ENCODE measurements at places on chromosomes 13 and 19. TPM values are rescaled to one million over a fixed set of nuclear protein-coding genes. Genes with fewer than 3 reads are reported as not detected.

The SLAIN1 gene
- total RNA-seq = 30.1 TPM

The SIGLEC14 gene
- total RNA-seq = 0.22 TPM

The DHDH gene
- not detected for total RNA-seq

The TMIGD2 gene
- total RNA-seq = not detected

The ZNF536 gene
- total RNA-seq = 1.1 TPM

The DOCK6 gene
- 41.4 TPM for total RNA-seq

The TEX26 gene
- total RNA-seq = not detected

The PRKD2 gene
- total RNA-seq = 23.7 TPM

GRCh38 chr19:42295831-42296525 lies 6.0 kb upstream of the PRR19 start:
- peak; percentile 87 for DNase-seq

- DNase-seq = no peak
Observed at GRCh38 chr19:51060336-51060735, 4.6 kb downstream of the KLK13 start.

DNA sequence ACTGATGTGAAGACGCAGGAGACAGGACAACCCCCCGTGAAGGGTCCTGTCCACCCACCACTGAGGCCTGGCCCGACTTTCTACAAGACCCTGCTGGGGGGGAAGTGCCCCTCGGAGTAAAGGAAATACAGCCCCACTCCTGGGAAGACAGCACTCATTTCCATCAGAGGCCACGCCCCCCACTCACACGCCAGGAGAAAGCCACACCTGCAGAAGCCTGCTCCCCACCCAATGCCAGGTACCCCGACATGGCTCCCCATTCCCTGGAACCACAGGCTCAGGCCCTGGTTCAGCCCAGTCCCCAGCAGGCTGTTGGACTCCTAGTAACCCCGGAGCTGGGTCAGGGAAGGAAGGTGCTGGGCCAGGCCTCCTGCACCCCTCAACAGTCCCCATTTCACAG lies 10.9 kb upstream of the ATP8B3 start:
- DNase-seq = no peak

DNA sequence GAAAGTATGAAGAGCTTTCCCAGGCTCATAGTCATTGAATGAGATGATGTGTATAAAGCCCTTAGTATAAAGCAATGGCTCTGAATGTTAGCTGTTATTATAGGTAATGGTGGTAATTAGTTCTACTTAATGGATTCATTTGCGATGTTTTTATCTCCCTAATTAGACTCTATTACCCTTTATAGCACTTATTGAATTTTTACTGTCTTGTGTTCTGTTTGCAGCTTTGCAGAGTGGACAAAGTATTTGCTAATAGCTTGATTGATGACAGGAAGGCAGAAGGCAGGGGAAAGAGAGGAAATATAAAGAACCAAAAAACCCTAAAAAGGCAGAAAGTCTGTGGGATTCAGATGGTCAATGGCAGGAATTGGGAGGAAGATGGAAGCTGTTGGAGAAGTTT lies 524.4 kb upstream of the SPRY2 start:
- DNase-seq = no peak

DNA sequence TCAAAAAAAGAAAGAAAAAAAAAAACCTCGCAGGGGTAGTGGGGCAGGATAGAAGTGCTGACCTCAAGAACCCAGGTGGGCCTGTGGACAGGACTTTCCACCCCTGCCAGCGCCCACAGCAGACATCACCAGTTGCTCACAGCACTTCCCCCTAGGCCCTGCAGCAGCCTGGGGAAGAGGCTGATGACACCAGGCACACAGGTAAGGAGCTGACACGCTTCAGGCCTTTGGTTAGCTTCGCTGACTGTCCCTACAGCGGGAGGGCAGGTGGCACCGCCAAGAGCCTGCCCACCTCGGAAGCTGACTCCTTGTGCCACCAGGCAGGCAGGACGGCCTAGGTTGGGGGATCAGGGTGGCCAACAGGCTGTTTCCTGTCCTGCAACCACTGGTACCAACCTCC lies 8.9 kb downstream of the LONP1 start:
- DNase-seq = no peak

DNA sequence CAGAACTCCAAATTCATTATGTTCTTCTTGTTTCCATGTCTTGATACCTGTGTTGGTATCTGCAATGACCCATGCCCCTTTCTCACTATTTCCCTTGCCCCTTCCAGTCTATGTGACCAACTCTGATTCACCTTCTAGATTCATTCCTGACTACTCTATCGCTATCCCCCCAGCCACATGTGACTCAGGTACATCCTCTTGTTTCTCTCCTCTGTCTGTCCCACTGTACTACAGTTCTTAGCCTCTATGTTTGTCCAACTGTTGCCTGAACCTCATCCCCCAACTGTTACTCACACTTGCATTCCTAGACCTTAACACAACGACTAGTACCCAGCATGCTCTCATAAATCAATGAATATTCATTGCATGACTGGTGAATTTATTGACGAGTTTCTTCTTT lies 10.0 kb upstream of the FLT3 start:
- no peak for DNase-seq

GRCh38 chr19:3479177-3479833 lies 1.0 kb downstream of the SMIM24 start:
- no peak for DNase-seq

DNA sequence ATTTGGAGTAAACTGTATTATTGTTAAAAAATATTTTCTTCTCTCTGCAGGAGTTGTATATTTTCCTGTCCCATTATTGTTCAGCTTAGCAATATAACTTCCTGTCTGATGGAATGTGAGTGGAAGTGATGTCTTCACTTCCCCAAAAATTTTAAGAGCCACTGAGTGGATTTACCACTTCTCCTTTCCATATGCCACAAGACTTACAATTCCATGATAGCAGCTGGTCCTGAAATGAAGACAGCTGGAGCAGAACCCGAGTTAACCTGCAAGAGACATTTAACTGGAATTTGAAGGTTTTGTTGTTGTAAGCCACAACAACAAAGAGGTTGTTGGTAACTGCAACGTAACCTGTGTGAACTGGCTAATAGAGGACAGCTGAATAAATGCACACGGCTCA lies 23.4 kb upstream of the TBC1D4 start:
- no peak for DNase-seq

DNA sequence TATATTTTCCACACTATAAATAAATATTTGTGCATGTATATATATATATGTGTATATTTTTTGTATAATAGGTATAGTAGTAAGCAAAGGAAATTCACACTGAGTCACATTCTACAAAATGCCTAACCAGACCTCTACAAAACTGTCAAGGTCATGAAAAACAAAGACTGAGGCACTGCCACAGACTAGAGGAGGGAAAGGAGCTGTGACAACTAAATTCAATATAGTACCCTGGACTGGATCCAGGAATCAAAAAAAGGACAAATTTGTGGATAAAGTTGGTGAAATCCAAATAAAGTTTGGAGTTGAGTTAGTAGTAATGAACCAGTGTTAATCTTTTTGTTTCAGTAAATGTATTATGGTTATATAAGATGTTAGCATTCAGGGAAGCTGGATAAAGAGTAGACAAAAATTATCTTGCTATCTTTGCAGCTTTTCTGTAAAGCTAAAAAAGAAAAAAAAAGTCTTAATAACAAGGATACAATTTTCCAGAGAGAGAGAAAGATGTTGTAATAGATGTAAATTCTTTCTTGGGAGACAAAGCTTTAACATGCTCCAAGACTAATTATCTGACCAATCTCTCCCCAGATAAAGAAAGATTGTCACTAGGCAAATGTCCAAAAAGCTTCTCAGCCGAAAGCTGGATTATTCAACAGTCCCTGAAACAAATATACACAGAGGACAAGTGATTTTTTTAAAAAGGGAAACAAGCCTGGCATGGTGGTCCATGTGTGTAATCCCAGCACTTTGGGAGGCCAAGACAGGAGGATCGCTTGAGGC lies 19.1 kb downstream of the SYDE1 start:
- DNase-seq = no peak

DNA sequence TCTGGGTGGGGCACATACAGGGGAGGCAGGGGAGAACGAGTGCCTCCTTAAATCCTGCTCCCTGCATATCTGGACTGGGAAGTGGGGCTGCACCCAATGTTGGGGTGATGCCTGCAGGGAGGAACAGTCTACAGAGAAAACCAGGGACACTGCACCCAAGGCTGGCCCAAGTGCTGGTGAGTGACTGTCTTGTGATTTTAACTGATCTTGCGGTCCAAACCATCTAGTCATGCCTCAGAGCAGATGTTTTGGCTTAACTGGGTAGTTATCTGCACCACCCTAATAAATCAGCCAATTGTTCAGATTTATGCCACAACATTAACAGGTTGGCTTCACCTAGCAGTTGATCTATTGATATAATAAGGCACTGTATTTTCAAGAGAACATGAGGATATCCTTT lies 219.2 kb upstream of the IRS2 start:
- DNase-seq = no peak

Data from thyroid gland (tissue), 4 donors.